ENCODE measurements at places on chromosomes 2 and 18.

GRCh38 chr2:229376866-229377265 lies 105.8 kb upstream of the PID1 start:
- DNase-seq: no peak

DNA sequence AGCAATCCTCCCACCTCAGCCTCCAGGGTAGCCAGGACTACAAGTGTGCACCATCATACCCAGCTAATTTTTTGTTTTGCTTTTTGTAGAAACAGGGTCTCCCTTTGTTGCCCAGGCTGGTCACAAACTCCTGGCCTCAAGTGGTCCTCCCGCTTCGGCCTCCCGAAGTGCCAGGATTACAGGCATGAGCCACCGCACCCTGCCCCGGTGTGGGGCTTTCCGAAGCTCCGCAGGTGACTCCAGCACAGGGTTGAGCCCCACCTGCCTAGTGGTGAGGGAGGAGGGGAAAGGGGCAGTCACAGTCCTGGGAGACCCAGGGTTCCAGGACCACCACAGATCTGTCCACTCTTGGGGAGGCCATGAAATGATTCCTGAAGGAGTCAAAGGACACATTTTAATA lies 5.2 kb downstream of the PRLH start:
- no peak for DNase-seq

- DNase-seq: no peak
These were observed 342.4 kb downstream of the INSIG2 start for GRCh38 chr2:118430510-118431164.

DNA sequence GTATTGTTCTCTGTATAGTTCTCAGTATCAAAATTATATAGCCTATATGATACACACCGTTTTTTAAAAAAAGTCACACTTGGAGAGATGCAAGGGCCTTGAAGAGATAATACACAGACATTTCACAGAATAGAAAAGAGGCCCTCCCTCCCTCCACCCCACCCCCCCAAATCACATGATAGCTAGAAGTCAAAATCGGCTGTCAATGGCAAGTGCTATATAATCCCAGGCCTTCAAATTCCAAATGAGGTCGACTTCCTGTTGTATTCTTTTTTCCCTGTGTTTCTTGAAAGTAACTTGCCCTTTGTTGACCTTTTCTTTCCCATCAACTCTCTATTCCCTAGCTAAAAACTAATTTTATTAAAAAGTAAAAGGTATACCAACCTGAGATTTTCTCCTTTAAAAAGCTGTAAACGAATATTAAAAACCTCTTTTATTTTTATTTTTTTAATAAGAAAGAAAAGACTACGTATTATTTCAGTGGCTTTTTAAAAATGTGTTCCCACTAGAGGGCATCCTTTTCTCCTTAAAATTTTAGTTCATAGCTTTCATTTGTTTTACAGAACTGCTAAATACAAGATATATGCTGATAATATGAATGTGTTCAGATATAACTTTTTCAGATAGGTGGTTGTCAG lies 46.6 kb downstream of the KCMF1 start:
- no peak for DNase-seq

- DNase-seq: no peak
These were observed 3.7 kb upstream of the CRIM1 start for GRCh38 chr2:36351736-36352349.

GRCh38 chr2:218810256-218810655 lies 21.3 kb downstream of the PRKAG3 start:
- no peak for DNase-seq

DNA sequence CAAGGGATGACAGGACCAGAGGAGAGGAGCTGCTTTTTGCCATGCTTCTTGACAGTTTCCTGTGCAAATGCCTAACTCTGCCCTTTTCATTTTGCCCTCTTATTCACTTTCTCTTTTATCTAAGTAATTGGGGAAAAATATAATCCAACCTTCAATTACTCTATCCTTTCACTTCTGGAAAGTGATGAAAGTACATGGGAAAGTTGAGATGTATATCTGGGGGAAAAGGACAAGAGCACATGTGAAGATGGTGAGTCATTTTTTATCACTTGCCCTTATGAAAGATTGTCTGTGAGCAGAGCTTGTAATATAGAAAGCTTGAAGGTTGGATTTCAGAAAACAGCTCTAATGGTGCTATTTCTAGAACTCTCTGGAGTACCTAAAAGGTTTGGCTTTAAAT lies 1070.7 kb downstream of the CNTNAP5 start:
- DNase-seq: no peak

GRCh38 chr2:136985044-136985443 lies 219.7 kb downstream of the THSD7B start:
- no peak for DNase-seq

- no peak for DNase-seq
These were observed 26.6 kb upstream of the SLC14A2 start for GRCh38 chr18:45588376-45589355.

GRCh38 chr2:63124218-63124617 lies 73.6 kb downstream of the OTX1 start:
- no peak for DNase-seq

GRCh38 chr18:74563999-74564398 lies 29.7 kb downstream of the CNDP1 start:
- DNase-seq: no peak

DNA sequence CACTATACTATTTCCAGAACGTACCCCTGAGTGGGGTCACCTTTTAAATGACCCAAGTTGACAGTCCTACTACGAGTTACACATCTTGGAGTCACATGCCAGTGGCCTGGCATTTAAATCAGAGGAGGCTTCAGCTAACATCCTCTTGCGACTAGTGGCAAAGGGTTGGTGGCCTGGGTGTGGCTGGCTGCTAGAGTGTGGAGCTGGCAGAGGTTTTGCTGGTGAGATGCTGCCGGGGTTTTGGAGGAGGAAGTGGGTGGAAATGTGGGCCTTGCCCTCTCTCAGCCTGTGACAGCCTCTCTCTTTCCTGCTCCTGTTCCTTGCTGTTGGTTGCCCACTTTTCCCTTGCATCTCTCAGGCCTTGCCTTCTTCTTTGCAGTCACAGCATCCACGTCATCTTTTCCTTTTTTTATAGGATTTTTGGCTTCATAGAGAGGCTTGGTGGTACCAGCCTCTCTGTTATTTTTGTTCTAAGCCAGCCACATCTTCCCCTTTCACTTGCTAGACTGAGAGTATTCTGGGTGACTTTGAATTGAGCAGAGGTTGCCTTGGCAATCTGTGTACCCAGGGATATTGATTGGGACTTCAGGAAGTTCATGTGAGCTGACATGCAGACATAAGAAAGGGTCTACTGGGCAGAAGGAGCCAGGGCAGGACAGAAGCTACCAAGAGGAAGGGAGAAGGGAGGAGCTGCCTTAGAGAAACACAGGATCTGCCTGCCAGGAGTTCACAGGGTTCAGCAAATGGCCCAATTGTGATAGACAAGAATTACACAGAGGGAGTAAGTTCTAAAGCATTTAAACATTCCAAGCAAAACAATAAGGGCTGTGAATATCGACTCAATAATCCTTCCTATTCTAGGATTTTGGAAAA lies 55.4 kb downstream of the CDC42EP3 start:
- DNase-seq: no peak

DNA sequence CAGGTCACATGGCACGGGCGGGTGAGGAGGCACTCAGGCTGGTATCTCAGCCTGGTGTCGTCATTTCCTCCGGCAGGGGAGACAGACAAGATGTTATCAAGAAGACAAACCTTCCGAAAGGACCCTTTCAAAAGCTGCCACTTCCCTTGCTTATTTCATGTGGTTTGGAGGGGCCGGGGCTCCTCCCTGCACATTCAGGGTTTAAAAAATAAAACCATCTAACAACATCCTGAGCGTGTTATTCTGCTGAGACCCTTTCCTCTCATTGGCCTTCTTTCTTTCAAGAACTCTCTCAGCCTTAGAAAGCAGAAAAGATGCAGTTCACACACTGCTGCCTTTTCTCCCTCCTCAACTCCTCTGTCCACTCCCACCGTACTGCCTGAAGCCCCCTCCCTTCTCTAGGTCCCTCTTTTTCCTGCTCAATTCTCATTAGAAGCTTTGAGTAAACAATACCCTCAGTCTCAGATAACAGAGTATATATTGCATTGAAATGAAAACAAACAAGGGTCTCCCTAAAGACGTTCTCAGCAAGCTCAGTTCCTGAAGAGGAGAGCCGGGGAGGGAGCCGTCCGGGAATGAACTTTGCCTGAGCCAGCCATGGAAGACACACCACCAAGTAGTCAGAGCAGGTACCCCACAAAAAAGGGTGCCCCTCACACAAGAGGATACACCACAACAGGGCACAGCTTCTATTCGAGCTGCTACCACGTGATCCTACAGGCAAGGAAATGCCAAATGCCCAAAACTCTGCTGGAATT lies 9.7 kb downstream of the SMAD7 start:
- DNase-seq: no peak

- DNase-seq: no peak
These were observed 9.5 kb downstream of the SESTD1 start for GRCh38 chr2:179255129-179255528.

DNA sequence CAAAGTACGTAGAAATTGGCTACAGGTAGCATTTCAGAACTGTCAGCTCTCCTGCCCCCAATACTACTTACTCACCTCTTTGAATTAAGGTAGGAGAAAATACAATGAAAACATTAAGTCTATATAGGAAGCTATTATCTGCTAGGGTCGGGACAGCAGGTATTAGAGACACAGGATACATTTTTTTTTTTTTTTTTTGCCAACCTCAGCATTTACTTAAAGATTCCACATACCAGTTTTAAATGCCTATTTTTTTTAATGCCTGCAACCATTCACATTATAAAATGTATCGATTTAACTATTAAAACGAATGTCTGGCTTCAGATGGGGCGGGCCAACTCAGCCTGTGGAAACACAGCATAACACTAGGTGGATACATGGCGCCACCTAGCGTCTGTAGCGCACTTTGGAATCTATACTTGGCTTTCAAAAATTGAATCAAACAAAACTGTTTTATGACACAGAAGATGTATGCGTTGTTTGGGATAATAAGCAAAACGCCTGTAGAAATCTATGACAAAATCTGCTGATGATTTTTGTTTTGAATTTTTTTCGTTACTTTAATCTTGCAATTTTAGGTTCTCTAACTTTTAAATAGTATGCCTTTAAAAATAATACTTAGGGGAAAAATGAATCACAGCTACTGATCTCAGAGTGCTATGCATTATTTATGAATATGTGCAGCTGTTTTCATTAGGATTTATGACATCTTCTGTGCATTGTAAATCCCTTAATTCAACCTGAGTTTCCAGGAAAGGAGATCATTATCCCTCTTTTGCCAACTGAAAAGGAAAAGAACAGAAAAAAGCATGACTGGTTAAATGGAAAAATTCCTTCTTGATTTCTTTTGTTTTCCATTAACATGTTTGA lies 261.0 kb downstream of the NYAP2 start:
- DNase-seq: no peak

DNA sequence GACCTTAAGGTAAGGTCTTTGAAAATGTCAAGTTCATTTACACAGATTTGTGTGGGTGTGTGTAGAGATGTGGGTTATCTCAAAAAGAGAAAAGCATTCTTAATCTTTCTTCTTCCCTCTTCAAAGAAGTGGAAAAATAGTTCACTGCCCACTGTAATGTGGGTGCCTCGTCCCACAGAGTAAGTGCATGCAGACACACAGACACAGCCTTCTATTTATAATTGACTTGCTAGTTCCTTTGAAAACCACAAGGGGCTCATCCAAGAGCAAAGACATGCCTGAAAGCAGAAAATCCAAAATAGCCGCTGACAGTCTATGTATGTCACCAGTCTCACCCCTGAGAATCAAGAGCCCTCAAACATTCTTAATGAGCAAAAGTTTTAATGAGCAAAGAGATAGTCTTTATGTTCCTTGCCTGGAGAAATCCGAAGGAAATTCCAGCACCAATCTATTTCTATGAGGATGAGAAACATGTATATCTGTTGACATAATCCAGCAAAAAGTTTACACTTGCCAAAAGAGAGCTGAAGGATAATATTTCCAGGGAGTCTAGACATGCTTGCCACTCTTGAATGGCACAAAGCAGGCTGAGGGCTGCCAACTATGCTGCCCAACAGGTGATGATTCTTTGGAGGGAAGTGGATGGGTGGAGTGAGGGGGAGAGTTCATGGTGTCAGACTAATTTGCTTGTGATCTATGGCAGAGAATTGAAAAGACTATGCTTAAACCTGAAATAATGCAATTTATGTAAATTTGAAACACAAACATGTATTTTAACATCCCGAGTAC lies 93.9 kb downstream of the ACVR1 start:
- DNase-seq: no peak

GRCh38 chr2:137254052-137254451 lies 488.7 kb downstream of the THSD7B start:
- no peak for DNase-seq

DNA sequence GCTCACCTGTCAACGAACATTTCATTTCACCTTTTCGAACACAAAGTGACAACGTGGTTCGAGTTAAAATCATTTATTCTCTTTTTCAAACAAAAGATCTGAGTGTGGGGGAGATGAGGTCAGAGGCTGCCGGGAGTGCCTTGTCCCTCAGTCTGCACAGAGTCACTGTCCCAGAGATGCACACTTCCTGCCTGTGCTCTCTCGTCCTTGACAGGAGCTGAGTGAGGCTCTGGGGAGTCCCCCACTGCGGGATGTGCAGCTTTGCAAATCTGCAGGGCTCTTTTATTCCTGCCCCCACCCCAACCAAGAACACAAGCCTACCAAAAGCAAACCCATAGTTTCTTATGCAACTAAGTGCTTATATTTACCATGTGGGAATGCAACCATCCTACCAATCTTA lies 497.8 kb downstream of the EIPR1 start:
- no peak for DNase-seq

GRCh38 chr18:9700261-9700796 lies 7.8 kb upstream of the RAB31 start:
- DNase-seq: no peak

DNA sequence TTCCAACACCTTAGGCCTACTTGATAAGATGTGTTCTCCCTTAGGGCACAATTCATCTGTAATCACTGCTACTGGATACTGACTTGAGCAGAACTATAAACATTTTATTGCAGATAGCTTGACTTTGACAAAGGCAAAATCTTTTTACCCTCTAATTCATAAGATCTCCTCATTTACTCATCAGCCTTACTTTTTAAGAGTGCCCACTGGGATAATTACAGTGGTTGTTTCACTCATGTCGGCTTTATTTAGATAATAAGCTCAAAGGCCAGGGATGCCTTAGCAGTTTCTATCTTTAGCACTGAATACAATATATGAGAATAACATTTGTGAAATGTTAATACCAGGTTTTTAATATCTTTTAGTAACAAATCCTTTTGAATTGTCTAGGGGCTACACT lies 144.0 kb downstream of the DLGAP1 start:
- no peak for DNase-seq

DNA sequence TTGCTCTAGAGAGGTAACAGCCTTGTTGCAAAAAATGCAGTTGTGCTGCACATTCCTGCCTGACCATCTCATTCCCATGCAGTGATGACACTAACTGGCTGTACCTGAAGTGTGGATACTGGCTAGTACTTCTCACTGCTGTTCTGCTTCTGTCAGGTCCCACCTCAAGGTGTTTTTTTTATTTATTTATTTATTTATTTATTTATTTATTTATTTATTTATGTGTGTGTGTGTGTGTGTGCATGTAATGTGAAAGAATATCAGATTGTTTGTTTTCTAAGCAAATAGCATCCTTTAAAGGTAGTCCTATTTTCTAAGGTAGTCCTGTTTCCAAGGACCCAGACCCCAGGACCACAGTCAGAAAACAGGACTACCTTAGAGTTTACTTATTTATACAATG lies 87.2 kb upstream of the SYT4 start:
- DNase-seq: no peak
